NCI-H2081 treated with DMSO at 0.1 percent for 48 hours (cell line): ENCODE measurements at places on chromosomes 1 and 21.

GRCh38 chr1:194159941-194160340 lies 973.5 kb upstream of the B3GALT2 start:
- DNase-seq: no peak

DNA sequence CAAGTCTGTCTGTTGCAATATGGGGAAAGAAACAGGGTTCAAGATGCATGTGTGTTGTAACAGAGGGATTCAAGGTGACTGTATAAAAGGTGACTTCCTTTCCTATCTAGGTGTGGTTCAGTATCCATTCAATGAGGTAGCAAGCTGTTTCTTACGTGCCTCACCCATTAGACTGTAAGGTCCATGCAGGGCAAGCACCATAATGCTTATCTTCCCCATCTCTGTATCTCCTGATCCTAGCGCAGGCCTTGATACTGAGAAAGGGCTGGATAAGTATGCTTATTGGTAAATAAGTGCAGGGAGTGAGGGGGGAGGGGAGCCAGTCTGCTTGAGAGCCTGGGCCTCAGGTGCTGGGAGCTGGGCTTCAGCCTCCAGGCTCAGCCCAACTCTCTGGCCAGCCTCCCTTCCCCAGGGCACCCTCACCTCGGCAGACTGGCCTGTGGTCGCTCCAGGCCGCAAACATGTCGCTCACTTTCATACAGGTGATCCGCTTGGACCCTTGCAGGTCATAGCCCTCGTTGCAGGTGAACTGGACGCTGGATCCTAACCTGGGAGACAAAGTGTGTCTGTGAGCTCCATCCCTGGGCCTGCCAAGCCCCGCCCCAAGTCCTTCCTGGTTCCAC lies 44.5 kb upstream of the HMGB4 start:
- DNase-seq: no peak

- DNase-seq: no peak
These were observed at the start of gene TRAF3IP3 for GRCh38 chr1:209755926-209756614. TSS of gene TRAF3IP3 (plus strand) at chr1:209756053. CDS start at chr1:209760040, 3,987 bp downstream.

- no peak for DNase-seq
These were observed 915.2 kb downstream of the TTLL7 start for GRCh38 chr1:83083589-83084224.

GRCh38 chr1:90400131-90400530 lies 317.0 kb downstream of the BARHL2 start:
- DNase-seq: no peak

DNA sequence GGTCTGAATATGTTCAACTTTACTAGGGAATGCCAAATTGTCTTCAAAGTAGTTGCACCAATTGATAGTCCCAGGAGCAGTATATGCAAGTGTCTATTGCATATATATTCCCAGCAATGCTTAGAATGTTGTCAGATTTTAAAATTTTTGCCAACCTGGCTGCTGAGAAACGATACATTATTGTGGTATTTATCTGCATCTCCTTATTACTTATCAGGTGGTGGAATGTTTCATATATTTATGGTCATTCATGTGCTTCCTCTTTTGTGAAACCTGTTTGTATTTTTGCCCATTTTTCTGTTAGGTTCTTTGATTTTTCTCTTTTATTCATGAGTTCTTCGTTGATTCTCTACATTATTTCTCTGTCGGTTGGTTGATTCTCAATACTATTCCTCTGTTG lies 39.5 kb downstream of the COLGALT2 start:
- no peak for DNase-seq

DNA sequence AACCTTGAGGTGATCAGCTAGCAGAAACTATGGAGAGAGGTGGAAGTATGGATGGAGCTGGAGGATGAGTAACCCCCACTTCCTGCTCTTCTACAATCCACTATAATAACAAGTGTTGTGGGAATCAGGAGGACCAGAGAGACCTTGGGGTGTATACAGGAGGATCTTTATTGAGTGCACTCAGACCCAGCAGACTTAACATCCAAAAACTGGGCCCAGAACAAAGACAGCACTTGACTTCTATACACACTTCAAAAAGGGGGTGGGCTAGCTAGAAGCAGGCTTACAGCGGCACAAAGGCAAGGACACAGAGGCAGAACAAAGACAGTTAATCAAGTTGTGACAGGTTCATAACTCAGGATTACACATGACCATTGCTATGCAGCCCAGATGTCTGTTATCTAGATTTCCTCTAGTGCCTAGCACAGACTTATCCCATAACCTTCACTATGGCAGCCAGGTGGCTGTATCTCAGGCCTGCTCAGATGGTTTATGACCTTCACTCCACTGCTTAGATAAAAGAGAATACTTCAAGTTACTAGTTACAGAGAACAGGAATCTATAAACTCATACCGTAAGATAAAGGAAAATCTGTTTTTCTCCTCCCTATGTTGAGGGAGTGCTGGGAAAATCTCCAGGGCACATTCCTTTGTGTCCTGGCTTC lies 36.1 kb upstream of the PADI2 start:
- no peak for DNase-seq

DNA sequence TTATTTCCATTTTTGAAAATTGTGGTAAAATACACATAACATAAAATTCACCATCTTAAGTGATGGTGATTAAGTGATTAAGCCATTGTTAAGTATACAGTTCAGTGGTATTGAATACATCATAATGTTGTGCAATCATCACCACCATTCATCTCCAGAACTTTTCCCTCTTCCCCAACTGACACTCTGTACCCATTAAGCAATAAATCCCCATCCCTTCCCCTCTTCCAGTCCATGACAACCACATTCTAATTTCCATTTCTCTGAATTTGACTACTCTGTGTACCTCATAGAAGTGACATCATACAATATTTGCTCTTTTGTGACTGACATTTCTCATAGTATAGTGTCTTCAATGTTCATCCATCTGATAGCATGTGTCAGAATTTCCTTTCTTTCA lies 124.8 kb downstream of the DISC1 start:
- no peak for DNase-seq

GRCh38 chr1:240351690-240352089 lies 260.0 kb downstream of the FMN2 start:
- DNase-seq: no peak

DNA sequence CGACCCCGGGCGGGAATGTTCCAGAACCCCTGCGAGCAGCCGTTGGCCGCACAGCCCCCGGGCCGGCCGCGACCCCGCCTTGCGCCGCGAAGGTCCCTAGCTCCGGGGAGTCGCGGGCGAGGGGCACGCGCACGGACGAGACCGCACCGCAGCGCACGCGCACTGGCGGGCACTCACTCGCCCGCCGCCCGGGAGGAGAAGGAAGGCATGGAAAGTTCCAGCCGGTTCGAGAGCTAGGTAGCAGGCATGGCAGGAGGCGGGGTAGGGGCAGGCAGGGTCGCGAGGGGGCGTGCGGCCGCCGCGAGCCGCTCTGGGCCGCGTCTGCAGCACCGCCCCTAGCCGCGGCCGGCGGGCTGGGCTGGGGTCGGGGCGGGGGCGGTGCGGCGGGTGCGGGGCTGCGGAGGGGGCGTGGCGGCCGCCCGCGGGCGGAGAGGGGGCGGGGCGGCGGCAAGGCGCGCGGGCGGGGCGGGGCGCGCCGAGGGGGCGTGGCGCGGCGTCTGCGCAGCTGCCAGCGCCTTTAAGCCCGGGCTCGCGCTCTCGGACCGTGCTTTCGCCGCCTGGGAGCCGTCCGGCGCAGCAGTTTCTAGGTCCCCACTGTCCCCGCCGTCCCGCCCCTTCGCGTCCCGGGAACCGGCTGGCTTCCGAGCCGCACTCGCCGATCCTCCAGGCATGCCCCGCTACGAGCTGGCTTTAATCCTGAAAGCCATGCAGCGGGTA lies at the start of the genes MRPS6 and SLC5A3:
TSS of gene MRPS6 (plus strand) at position 547 of the 717 bp plus-strand sequence. CDS start at position 670, 123 bp downstream.
TSS of gene SLC5A3 (plus strand) at position 547 of the 717 bp plus-strand sequence. CDS start 21,621 bp downstream, outside the sequence.
- DNase-seq: no peak

GRCh38 chr21:37742532-37742931 lies 173.7 kb downstream of the KCNJ6 start:
- no peak for DNase-seq

DNA sequence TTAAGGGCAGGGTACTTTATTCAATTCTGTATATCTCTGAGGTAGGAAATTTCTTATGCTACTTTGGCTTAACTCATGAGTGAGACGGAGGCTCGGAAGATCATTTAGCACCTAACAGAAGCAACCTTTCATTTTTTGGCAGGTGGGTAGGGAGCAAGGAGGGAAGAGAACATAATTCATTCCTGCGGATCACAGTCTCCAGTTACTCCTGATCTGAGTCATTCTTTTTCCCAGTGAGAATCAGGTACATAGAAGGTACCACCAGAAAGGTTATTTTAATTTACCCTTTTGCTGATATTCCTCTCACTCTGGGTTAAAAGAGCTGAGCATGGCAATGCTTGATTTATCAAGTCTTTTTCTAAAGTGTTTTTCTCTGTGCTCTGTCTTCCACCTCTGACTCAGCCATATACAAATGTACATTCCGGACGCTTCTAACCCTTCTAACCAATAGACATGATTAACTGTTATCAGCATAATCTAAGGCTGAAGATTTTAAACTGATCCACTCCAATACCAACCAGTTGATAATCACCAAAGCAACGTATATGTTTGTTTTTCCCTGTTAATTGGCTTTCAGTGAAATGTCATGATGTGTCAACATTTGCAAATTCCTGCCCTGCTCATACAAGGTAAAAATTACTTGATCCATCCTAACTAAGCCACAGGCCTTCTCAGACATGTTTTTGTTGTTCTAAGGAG lies 271.7 kb downstream of the DUSP10 start:
- DNase-seq: no peak
